Activated CD8-positive, alpha-beta T cell treated with anti-CD3 and anti-CD28 coated beads for 36 hours (primary cell): ENCODE measurements at places on chromosomes 3 and 15. TPM values are rescaled to one million over a fixed set of nuclear protein-coding genes. Genes with fewer than 3 reads are reported as not detected.

- H3K27ac ChIP-seq, result no peak within 1 kb of the TSS
- peak within 1 kb of the TSS; percentile 66 for H3K4me3 ChIP-seq
- H3K36me3 ChIP-seq, result no peaks in the 10 kb centered on the region
Observed at GRCh38 chr15:39580485-39581241, at the start of gene THBS1. THBS1 (plus strand) TSS chr15:39581079; CDS start chr15:39581858, 779 bp downstream.

The SOX2 gene
- total RNA-seq, result not detected

GRCh38 chr15:40870716-40871115 is 3.3 kb downstream of the RHOV start:
- no peaks in the 10 kb centered on the region for H3K36me3 ChIP-seq
- peaks cover 4% of the 10 kb centered on the region for H3K27me3 ChIP-seq
- no peak overlapping the region for H3K27ac ChIP-seq
- DNase-seq, result no peak
- H3K4me3 ChIP-seq, result no peak overlapping the region
- peaks cover 16% of the 10 kb centered on the region for H3K4me1 ChIP-seq

DNA sequence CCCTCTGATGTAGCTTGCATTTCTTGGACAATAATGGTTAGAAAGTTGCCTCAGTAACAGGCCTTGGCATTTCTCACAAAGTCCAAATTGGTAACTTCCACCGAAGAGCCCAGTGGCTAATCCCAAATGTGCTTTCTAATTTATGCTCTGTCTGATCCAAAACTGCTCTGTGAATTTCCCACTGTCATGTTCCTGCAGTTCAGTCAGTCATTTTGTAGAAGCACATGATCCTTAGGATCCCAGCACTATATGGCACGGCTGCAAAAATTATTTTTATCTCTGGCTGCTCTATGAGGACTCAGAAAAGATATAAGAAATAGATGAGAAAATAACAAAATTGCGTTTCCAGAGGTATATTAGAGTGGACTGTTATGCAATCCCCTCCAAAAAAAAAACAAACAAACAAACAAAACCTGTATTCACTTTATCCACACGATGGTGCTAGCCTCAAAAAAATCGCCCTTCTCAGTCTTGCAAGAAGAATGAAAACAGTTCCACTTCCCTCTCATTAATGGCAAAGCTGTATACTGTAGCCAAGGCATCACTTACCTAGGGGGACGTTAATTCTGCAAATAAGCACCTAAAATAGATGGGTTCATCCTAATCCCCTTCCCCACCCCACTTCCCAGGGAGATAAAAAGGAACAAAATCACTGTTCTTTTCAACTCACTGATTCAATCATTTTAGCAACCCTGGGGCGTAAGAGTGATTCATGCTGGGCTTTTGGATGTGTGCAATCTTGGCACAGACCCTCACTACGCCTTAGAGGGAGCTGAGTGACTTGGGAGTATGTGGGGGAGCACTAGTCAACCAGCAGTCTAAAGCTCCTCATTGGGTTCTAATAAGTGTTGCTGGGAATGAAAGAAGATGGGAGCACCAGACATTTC is 61.3 kb downstream of the TMCO5A start:
- DNase-seq, result no peak
- H3K4me1 ChIP-seq, result no peaks in the 10 kb centered on the region
- peaks cover 13% of the 10 kb centered on the region for H3K27me3 ChIP-seq
- H3K36me3 ChIP-seq, result no peaks in the 10 kb centered on the region

The HYAL1 gene
- not detected for total RNA-seq

GRCh38 chr3:50296721-50297383 is 2.4 kb downstream of the HYAL3 start:
- no peak overlapping the region for H3K4me3 ChIP-seq
- H3K36me3 ChIP-seq, result peaks cover 1% of the 10 kb centered on the region
- peaks cover 23% of the 10 kb centered on the region for H3K4me1 ChIP-seq
- no peak for DNase-seq
- H3K27me3 ChIP-seq, result no peaks in the 10 kb centered on the region

The PPP1R14D gene
- total RNA-seq, result not detected

The GP9 gene
- not detected for total RNA-seq

DNA sequence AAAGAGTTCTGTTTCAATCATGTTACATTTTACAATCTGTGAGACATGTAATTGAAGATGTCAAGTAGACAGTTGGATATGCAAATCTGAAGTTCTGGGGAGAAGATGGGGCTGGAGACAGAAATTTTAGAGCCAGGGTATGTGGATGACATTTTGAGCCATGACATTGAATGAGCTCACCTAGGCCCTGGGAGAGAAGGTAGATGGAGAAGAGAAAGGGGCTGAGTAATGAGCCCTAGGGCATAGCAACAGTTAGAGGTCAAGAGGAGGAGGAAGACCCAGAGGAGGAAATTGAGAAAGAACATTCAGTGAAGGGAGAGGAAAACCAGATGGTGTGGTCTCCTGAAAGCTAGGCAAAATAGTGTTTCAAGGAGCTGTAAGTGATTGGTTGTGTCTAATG is 15.3 kb downstream of the TMEM266 start:
- no peak for DNase-seq
- H3K36me3 ChIP-seq, result no peaks in the 10 kb centered on the region
- H3K4me3 ChIP-seq, result no peak overlapping the region
- peaks cover 4% of the 10 kb centered on the region for H3K27me3 ChIP-seq

GRCh38 chr3:192597506-192597905 is 129.8 kb downstream of the FGF12 start:
- H3K4me1 ChIP-seq, result no peaks in the 10 kb centered on the region
- no peak overlapping the region for H3K27ac ChIP-seq
- no peak for DNase-seq
- H3K27me3 ChIP-seq, result no peaks in the 10 kb centered on the region
- no peaks in the 10 kb centered on the region for H3K36me3 ChIP-seq
- no peak overlapping the region for H3K4me3 ChIP-seq

DNA sequence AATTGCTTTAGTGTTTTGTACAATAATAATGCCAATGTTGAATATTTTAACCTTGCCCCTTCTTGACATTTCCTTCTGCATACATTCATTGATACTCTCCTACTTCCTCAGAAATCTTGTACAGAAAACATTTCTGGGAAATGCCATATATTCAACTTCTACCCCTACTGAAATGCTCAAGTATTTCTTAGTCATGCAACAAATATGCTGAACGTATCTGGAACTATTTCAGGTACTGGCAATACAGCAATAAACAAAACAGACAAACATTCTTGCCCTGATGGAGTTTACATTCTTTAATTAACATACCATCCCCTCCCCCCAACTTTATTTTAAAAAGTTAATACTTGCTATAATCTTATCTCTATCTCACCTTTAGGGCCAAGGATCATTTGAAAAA is 147.2 kb downstream of the STAG1 start:
- H3K4me3 ChIP-seq, result no peak overlapping the region
- DNase-seq, result no peak
- H3K27ac ChIP-seq, result no peak overlapping the region
- H3K36me3 ChIP-seq, result peaks cover 12% of the 10 kb centered on the region

- peaks cover 7% of the 10 kb centered on the region for H3K36me3 ChIP-seq
- H3K4me3 ChIP-seq, result no peak overlapping the region
- H3K27ac ChIP-seq, result no peak overlapping the region
- H3K4me1 ChIP-seq, result peaks cover 7% of the 10 kb centered on the region
- no peaks in the 10 kb centered on the region for H3K27me3 ChIP-seq
Observed at GRCh38 chr3:122353893-122354401, 28.9 kb downstream of the CSTA start.

The FAM81A gene
- 1.2 TPM for total RNA-seq
